ENCODE measurements at places on chromosomes 16 and 17. TPM values are rescaled to one million over a fixed set of nuclear protein-coding genes. Genes with fewer than 3 reads are reported as not detected.

GRCh38 chr17:10046786-10047785 lies 142.0 kb upstream of the RCVRN start:
- DNase-seq, result no peak

GRCh38 chr16:79849119-79849518 lies 248.6 kb upstream of the MAF start:
- DNase-seq, result no peak

DNA sequence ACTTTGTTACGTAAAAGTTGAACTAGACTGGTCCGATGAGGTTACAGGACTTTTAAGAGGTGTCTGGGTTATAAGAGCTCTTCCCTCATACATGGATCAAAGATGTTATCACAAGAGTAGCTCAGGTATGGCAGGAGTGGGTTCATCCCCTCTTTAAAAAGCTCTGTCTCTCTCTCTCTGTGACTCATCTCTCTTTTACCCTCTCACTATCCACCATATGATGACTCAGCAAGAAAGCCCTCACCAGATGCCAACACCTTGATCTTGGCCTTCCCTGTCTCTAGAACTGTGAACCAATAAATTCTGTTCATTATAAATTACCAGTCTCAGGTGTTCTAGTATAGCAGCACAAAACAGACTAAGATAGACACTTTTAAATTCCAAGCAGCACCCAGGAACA lies 1.9 kb upstream of the CLEC19A start:
- no peak for DNase-seq

DNA sequence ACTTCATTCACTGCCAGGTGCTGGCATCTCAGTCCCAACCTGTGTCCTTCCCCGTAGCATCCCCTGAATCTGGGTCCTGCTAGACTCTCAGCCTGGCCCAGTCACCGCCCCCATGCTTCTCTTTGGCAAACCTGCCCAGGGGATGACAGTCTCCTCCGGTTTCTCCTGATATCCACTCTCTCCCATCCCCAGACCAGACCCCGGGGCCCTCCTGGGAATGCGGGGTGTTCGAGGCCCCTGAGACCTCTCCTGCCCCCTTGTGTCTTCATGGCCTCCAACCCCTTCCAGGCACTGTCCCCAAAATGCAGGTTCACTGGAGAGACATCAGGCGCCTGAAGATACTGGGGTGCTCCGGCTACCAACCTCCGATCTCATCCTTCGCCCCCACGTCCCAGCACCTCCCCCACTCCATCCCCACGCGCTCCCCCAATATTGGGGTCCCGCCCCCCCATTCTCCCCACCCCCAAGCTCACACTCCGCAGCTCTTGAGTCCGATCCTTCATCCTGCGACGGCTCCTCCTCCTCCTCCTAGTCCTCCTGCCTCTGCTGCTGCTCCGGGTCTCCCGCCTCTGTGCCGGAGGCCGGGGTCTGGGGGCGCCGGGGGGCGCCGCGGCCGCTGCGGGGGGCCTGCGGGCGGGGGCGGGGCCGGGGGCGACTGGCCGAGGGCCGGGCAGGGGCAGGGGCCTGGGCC lies 399 bp downstream of the STX1B start:
- DNase-seq, result no peak

DNA sequence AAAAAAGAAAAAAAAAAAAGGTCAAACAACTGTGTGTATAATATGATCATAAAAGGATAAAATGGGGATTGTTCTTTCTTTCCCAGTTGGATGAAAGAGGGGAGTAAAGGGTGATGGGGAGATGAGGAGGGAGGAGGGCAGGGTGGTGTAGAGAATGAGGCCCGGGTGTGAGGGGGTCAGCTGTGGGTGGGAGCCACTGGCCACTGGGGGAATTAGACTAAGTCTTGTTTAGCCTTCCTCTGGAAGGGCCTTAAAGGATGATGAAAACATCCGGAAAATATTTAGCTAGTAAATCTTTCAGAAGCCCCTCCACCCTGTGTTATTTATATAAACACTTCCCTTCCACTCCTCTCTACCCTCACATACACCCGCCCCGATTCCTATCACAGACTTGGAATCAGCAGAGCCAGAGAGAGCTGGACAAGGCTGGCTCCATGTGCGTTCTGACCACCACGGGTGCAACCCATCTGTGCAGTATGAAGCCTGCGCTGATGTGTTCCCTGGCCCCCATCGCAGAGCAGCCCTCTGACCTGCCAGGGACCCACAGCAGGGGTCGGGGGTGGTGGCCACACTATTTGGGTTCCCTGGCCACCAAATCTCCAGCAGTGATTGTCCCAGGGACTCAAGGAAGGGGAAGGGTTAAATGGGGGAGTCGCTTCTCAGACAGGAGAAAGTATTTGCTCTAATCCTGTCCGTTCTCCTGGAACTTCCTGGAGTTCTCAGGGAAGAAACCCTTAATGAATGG lies 72.7 kb downstream of the GAS7 start:
- DNase-seq, result no peak

DNA sequence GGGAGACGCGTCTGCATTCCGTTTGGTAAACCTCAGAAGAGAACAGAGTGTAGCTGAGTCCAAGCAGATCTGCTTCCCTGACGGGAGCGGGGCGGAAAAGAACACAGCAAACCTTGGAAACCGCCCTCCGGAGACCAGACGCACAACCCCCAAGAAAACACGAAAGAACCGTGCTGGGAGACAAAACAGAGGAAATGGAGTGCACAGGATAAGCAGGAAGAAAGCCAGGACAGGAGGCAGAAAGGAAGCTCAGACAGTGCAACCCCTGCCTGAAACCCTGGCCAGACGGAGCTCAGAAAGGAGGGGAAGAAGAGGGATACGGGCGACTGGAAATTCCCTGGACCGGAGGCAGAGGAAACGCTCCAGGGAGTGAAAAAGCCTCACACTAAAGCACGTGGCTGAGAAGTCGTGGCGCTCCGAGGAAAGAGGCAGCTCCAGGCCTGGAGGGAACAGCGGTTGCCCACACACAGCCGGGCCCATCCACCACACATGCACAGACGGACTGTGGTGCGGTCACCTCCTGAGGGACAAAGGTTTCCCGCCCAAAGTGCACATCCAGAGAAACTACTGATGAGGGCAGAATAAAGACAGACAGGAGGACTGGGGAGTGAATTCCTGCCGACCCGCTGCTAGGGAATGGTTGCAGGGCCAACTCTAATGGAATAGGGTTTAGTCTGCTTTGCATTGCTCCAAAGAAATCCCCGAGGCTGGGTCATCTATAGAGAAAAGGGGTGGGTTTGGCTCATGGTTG lies 10.2 kb downstream of the DPEP1 start:
- no peak for DNase-seq

DNA sequence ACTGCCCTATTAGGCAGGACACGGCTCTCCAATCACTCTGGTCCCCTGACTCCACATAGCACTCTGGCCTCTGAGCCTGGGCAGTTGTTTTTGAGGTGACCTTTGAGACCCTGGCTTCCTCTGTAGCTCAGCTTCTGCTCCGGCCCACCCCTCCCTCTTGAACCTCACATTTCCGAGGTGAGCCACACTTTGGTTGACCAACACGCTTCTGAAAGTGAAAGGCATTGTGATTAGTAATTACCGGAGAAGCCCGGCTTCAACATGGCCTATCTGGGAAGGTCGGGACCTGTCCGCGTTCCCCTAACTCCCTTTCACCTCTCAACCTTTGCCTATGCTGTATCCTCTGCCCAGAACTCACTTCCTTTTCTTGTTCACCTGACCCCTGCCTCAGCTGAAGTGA lies 10.3 kb upstream of the ITGAX start:
- DNase-seq, result peak; percentile 57

DNA sequence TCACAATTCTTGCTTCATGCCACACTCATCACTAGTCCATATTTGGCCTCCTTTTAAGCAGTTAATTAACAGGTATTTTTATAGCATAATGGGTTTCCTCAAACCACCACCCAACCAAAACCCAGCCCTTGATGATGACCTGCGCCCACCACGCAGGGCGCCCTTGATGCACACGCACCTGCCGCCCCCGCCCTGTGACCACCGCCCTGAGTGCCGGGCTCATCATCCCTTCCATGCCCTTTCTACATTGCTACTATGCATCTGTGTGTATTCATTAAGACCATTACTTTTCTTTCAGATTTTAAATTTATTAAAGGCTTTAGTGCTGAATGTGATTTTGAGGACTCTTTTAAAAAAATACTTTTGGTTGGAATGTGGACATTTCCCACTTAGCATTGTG lies 204.8 kb upstream of the CHMP6 start:
- no peak for DNase-seq

GRCh38 chr16:8588682-8589056 lies 1.6 kb downstream of the TMEM114 start:
- DNase-seq, result no peak

DNA sequence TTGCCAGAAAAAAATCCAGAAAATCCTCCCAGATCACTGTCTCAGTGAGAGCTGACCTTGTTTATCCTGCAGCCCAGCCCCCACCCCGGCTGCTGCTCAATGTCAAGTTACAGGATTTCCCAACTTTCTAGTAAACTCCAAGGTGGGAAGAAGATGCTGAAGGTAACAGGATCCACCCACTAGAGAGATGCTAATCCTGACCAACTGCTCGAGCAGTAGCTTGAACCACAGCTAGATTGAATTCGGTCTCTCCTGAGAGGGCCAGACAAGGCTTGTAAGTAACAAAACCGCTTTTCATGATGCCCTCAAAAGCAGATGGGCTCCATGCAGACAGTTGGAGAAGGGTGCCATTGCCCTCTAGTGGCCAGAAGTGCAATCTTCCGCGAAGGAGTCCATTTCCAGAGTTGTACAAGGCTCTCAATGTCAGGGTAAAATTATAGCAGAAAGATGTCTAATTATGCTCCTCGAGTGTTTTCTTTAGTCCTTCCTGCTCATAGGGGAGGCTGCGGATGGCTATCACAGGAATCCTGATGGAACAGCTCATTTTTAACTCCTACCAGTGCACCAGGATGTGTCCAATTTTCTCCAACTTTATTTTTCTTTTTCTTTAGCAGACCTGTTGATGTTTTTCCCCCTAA lies 3.9 kb downstream of the CDH11 start:
- DNase-seq, result no peak

- no peak for DNase-seq
These were observed 22.2 kb downstream of the CACNA1G start for GRCh38 chr17:50582741-50583140.

DNA sequence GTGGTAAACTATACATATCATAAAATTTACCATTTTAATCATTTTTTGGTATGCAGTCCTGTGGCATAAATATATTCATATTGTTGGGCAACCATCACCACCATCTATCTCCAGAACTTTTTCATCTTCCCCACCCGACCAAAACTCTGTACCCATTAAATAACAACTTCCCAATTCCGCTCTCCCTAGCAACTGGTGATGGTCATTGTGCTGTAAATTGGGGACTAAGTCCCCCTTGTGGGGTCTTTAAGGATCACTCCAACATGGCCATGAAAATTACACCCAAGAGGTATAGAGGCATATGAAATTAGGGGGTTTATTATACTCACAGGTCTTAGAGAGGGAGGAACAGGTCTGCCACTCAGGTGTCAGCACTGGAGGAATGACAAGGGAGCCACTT lies 57.4 kb upstream of the NKD1 start:
- DNase-seq, result no peak

GRCh38 chr16:71610936-71611871 lies 14.8 kb upstream of the MARVELD3 start:
- DNase-seq, result peak; percentile 79

DNA sequence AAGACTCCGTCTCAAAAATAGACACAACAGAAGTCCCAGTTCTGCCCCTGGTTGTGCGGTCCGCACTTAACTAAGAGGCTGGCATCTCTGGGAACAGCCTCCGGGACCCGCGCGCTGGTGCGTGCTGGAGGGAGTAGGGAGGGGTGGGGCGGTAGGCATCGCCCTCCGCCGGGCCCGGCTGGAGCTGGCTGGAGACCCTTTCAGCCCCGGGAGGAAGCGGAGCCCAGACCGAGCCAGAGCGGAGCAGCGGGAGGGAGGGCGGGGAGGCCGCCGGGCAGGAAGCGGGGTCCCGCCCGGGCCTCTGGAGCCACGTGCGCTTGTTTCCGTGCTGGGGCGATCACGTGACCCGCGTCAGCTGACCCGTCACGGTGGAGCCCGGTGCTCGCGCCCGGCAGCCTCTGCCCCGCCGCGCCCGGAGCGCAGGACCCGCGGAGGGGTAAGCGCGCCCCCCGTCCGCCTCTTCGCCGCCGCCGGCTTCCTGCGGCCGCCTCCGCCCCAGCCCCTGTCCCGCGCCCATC lies at the start of gene WDR81:
Gene WDR81 (plus strand): TSS at position 354 of the 518 bp plus-strand sequence. CDS start 256 bp downstream, outside the sequence.
- DNase-seq, result peak; percentile 97

DNA sequence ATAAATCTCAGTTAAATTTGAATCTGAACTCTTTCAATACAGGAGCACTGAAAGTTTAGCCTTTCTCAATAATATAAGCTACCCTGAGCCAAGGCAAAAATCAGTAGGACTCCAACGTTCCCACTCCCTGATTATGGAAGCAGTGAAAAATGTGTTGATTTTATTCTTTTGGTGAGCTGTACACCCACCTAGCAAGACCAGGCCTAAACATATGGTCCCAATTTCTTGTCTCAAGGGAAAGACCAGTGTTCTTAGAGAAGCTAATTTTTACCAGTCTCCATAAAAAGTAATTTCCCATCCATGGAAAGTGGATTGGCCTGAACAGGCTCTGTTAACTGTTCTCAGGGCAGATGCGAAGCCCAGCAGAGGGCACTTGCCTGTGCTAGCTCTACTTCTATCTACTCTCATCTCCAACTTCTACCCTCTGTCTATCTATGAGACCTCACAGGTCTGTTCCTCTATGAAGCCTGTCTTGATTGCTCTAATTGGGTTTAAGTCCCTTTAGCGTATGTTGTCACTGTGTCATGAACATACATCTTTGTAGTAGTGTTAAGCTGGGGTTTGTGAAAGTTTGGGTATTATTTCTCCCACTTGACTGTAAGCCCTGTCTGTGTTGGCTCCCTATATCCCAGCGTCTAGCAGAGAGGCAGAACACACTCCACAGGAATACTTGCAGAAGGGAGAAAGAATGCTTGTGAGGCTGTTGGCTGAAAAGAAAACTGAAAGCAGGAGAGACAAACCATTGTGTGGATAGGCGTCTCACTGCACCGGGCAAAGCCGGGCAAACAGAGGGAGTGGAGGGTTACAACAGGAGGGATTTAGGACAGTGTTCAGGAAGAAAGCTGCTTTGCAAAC lies 167.1 kb upstream of the MAF start:
- no peak for DNase-seq

- no peak for DNase-seq
These were observed 51.4 kb upstream of the CDR2 start for GRCh38 chr16:22425847-22426246.

DNA sequence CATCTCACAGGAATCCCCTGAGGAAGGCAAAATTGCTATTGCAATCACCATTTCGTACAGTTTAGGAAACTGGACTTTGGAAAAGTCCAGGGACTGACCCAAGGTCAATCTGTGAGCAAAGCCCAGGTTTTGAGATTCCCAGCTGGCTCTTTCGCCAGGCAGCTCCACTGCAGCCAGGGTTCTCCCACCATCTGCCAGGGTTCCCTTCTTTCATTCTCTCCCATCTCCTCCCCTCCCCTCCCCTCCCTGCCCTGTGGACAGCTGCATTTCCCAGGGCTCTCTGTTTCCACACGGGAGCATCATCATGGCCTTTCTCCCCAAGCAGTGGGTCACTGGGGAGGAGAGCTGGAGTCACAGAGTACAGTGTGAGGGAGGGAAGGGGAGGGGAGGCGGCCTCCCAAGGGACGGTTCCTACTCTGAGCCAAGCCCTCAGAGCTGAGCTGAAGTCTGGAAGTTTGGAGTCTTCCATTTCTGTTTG lies 11.9 kb upstream of the GSDMA start:
- no peak for DNase-seq

PPP1R1B gene
- 1.2 TPM for total RNA-seq

HNF1B gene
- not detected for total RNA-seq

NHERF2 gene
- total RNA-seq, result 183 TPM

CD300LB gene
- not detected for total RNA-seq

TMEM238L gene
- not detected for total RNA-seq

ICAM2 gene
- 22.0 TPM for total RNA-seq

Data from cardiac septum (tissue), 1 donor.